Astrocyte (in vitro differentiated cells and primary cell): ENCODE measurements at places on chromosomes 5 and 9.

DNA sequence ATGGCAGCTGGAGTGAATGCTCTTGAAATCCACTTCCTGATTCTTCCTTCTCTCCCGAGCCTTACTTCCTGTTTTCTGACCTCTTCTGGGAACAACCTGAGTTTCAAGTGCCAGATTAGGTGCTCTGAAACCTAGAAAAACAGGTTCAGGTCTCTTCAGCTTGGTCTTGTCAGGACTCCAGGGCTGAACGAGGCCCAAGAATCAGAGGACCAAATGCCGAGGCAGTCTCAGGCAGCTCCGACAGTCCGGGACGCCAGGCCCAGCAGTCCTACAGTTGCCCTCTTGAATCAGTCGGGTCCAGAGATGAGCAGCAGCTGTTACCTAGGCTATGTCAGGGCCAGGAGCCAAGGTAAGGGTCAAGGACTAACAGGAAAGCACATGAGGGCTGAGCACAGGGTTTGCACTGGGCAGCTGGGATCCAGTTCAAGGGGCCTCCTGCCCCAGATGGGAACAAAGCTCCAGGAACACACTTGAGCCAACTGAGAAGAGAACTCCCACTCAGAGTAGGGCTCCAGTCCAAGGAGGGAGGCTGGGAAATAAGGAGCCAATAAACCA lies 38.3 kb upstream of the ADRA1B start:
- DNase-seq, result no peak

DNA sequence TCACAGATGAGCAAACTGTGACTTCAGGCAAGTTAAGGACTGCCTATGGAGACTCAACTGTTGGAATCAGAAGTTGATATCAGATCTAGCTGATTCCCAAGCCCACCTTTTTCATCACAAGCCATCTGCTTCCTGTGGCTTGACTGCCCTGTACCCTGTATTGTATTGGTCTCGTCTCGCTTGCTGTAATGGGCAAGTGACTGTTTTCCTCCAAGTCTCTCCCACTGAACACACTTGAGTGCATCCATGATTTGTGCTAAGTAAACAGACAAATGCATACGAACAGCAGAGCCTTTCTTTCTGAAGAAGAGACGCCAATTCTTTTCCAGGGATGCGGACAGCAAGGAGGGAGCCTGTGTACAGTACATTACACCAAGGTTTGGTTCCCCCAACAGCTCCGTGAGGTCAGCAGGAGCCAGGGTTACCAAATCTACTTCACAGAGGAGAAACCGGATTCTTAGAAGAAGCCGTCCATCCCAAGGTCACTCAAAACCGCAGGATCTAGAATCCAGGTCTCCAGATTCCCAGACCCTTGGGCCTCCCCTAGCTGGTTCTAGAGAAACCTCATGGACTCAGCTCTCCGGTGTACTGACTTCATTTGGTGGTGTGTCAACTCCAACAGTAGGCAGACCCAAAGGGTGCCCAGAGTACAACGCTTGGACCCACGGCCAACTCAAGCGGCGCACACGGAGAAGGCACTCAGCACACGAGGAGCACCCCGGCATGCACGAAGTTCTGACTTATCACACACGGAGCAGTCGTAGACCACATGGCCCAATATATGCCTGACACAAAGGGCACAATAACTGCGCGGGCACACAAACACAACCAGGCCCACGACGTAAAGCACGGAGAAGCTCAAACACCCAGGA lies 1.1 kb downstream of the BAG1 start:
- DNase-seq, result peak; percentile 10

GRCh38 chr5:151357792-151358191 lies 10.4 kb upstream of the SLC36A2 start:
- DNase-seq, result no peak

- DNase-seq, result no peak
These were observed 114.4 kb upstream of the DMRTA1 start for GRCh38 chr9:22332202-22332601.

DNA sequence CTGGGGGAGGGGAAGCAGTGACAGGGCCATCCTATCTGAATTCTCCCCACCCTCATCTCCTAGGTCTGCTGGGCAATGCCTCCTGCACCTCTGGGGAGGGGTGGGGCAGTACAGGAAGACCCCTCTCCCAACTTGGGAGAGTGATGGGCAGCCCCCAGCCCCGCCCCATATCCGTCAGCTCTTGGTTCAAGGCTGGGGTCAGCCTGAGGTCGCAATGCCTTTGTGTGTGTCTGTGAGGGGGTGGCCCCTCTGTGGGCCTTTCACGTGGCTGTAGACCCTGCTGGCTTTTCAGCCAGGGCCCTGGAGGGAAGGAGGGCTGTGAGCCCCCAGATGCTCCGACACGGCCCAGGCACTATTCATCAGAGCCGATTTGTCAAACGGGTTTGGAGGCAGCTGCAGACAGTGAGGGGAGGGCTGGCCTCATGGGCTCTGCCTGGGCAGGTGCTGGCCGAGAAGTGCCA lies 49.5 kb upstream of the RNU6ATAC start:
- no peak for DNase-seq

DNA sequence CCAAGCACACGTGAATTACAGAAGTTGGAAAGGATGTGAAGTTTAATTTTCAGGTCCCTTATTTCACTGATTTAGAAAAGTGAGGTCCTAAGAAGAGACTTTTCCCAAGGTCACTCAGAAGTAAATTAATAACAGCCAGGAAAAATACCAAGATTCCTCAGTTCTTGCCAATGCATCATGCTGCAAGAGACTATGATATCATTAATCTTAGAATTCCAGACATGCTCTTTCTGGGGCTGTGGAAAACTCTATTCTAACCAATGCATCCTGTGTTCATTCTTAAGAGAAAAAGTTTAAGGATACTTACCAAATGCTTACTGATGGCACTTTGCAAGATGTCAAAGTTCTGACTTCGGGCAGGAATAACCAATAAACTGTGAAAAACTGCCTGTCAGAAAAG lies 42.8 kb downstream of the TEX10 start:
- DNase-seq, result peak; percentile 52

DNA sequence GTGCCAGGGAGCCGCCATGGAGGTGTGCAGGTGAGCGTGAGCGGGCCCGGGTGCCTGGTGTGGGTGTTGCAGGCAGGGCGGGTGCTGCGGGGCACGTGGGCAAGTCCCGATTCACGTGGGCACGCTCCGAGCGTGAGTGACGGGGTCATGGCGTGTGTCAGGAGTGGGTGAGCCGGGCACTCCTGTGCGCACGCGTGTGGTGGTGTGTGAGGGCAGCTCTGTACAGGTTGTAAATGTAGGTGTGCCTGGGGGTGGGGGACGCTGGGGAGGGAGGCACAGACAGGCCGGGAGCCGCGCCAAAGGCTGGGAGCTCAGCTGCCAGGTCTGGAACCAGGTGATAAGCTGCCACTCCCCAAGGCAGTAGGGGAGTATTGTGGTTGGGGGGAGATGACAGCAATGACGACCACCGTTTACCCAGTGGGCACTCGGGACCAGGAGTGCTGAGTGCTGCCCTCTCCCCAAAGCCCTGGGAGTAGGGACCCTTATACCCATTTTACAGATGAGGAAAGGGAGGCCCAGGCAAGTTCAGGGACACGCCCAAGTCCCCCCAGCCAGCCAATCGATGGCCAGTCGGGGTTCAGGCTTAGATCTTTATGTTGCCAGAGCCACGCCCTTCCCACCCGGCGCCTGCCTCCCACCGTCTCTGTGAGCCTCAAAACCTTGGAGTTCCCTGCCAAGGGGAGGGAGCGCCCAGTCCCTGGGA lies 9.6 kb downstream of the NCS1 start:
- no peak for DNase-seq

DNA sequence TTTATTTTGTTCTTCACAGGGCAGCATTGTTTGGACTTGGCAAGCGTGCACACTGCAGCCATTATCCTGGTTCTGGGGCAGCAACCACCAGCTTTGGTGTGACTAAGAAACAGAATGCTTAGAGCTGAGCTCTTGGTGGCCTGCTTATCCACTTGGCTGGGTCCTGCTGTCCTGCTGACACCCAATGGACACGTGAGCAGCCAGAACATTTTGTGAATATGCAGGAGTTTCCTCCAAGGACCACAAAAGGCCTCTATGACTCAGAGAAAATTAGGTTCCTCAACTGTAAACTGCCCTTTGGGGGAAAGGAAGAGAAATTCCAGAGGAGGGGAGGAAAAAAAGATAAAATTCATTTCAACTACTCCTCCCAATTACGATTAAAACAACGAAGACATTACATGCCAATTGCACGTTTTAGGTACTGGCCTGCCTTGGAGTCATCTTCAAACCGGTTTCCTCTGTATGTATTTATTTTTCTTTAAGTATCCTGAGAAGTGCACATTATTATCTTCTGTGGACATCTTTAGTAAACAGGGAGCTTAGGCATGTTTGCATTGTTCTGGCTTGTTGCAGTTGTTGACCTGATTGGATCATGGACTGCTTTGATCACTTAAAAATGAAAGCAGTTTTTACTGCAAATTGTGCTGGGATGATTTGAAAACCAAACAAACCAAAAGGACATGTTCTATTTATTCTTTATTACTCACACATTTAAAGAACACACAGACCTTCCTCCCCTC lies 82.3 kb upstream of the TLE4 start:
- peak; percentile 83 for DNase-seq
